ENCODE measurements at places on chromosomes 11 and 22.
A peak's percentile ranks its signal among the peaks of the same experiment; 100 is the strongest.

DNA sequence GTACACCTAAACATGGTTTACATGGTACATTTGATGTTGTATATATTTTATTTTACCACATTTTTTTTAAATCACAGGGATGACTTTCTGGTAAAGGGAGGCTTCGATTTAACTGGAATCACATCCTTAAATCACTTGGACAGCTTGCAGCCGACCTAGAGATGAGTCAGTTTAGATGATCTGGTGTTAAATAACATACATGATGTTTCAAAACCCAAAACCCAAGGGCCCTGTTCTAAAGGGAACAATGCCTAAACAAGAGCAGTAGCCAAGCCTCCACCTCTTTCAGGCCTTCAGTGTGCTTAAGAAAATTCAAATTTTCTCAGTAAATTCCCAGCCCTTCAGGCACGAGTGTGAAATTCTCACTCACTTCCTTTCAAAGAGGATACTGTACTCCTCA, 108.8 kb downstream of the WT1 start:
- no peak for DNase-seq

GRCh38 chr11:63560506-63561180, 2.5 kb downstream of the PLAAT2 start:
- DNase-seq, result no peak

GRCh38 chr11:73653996-73654395, 7.6 kb downstream of the PLEKHB1 start:
- no peak for DNase-seq

DNA sequence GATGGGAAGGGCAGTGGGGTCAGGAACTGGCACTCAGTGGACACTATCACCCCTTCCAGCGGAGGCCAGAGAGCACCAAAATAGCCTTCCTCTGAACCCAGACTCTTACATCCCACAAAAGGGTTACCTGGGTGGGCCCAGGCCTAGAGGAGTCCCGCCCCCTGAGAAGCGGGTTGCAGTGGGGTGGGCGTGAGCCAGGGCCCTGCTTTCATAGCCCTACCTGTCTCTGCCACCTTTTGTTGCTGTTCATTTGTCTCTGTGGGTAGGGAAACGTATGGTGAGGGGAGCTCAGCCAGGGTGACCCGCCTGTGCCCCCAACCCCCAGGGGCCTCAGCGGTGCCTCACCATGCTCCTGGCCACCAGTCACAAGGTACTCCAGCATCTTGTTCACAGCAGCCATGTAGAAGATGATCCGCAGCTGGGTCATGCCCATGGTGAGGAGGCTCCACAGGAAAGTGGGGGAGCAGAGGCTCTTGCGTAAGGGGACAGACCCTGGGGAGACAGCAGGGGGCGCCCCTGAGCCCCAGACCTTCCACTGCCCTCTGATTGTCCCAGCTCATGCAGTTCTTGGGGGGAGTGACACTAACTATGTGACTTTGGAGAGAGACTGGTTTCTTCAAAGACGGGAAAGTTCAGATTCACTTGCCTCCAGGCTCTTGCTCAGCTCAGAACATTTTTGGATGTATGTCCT, 24.0 kb downstream of the SLC43A1 start:
- DNase-seq, result no peak

DNA sequence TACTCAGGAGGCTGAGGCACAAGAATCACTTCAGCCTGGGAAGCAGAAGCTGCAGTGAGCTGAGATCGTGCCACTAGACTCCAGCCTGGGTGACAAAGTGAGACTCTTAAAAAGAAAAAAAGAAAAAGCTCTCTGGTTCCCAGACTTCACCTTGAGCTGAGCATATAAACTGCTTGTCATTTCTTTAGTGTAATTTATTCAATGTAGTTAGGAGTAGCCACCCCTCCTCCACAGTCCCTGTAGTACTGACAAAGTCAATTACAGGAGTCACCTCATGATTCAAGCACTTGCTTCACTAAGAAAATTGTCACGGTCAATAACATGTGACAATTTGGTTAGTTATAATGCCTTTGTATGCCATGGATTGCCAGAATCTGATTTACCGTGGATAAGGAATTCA, 7.2 kb downstream of the OR4D10 start:
- DNase-seq, result no peak

GRCh38 chr11:87236368-87236767, 198.6 kb downstream of the TMEM135 start:
- peak; percentile 16 for DNase-seq

GRCh38 chr11:70495351-70496310, 97.3 kb downstream of the CTTN start:
- no peak for DNase-seq
